NCI-H1436 (cell line): ENCODE measurements at places on chromosomes 6 and 20.

GRCh38 chr6:112927641-112928320 lies 580.7 kb downstream of the RFPL4B start:
- no peak for DNase-seq

DNA sequence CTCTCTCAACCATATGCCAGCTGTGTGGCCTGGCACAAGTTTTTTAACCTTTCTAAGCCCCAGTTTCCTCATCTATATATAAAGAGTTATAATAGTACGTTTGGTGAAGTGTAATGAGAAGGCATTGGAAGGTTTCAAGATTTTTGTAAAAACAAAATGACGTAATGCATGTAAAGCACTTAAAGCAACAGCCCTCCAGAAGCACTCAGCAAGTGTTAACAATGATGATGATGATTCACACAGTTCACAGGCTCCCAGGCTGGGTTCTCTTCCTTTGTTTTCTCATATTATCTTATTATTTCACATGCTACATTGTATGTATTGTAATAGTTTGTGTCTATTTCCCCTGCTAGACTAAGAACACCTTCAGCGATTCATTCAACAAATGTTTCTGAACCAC lies 6.2 kb downstream of the CEP250 start:
- peak; percentile 43 for DNase-seq

DNA sequence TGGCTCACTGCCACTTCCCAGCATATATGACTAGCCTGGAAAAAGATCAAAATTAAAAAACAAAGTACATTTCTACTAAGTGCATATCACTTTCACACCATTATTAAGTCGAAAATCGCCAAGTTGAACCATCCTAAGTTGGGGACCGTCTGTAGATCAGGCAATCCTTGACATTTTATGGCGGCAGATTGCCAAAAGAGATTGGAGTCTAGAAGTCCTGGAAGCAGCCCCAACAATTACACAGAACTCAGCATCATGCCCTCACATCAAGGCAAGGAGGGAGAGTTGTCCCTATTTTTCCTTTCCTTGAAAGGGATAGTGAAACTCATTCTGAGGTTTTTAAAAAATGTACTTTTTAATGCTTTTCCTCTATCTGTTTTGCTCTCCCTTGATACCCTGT lies 30.7 kb downstream of the SLC22A3 start:
- DNase-seq: no peak

DNA sequence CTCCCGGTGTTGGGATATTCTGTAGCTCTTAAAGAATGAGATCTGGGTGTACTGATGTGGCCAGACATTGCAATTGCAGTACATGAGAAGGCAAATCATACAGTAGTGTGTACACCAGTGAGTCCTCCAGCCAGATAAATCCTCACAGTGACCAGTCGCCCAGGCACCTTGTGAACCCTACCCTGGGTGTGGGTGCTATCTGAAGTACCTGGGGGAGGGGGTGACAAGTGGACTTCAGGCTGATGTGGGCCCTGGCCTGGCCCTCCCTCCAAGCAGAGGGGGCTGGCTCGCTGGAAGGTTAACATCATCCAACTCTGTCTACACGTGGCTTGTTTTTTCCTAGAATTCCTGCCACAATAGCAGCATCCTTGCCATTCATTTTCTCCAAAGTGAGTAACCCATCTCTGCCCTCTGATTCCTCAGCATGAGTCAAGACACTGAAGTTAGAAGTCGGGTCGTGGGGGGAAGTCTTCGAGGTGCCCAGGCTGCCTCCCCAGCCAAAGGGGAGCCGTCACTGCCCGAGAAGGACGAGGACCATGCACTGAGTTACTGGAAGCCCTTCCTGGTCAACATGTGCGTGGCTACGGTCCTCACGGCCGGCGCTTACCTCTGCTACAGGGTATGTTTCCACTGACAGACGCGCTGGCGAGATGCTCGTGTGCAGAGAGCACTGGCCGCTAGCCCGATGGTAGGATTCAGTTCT lies 70.8 kb downstream of the PTPN1 start:
- no peak for DNase-seq

DNA sequence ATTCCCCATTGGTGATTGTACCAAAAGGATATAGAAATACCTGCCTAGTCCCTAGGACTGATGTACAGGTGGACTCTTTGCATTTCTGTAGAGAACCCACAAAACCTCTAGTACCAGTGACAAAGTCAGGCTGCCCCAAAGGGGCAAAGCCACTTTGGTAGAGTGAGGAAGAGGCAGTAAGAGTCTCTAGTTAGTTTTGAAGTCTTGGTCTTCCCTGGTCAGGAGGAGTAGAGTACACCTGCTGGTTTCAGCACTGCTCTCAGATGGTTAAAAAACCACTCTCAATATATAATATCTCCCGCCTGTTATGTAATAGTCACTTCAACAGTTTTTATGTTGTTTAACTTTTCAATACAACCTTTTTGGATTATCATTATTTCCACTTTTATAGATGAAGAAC lies 344.9 kb downstream of the CDKAL1 start:
- no peak for DNase-seq

GRCh38 chr6:160198606-160199211 lies 59.9 kb downstream of the SLC22A2 start:
- DNase-seq: no peak

- DNase-seq: no peak
Observed at GRCh38 chr20:20461551-20461950, 93.6 kb downstream of the INSM1 start.

GRCh38 chr6:53112871-53113270 lies 35.8 kb downstream of the GCM1 start:
- DNase-seq: no peak

GRCh38 chr6:122652431-122652830 lies 42.2 kb downstream of the PKIB start:
- DNase-seq: no peak

- DNase-seq: no peak
Observed at GRCh38 chr20:15318682-15319081, 981.3 kb upstream of the FLRT3 start.

DNA sequence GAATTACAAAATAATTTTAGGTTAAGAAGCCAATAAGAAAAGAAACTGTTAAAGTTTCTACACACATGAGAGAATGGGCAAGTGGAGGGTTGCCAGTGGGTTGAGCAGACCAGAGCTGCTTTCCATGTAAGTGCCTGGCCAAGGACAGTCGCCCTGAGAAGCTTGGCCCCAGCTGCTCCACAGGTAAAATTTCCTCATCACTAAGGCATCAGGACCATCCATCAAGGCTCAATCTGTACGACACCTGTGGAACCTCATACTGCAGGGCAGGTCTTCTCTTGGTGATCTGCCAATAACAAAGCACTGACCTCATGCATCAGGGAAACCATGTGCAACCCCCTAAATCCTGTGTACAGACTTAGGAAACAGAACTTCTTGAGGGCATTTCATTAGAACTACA lies 115.4 kb downstream of the INSM1 start:
- no peak for DNase-seq

- no peak for DNase-seq
Observed at GRCh38 chr6:140567466-140567865, 1193.0 kb upstream of the CITED2 start.

- peak; percentile 41 for DNase-seq
Observed at GRCh38 chr20:25341716-25342680, 48.6 kb downstream of the ABHD12 start.

DNA sequence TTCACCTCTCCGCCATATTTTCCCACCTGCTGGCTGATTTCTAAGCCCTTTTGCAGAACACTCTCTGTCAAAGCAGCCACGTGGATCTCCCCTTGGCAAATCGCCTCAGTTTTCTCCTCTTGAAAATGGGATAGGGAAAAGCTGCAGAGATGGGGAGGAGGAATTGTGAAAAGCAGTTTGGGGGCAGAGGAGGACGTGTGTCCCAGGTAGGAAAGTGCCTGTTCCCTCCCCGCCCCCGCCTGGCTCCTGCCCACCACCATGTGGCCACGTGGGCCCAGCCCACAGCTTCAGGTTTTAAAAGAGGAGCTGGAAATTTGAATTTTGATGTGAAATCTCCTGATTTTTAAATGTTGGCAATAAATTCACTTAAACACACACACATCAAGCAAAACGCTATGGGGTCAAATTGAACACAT lies 3.6 kb upstream of the CEBPB start:
- DNase-seq: no peak

- no peak for DNase-seq
Observed at GRCh38 chr6:150304429-150304828, 64.4 kb upstream of the IYD start.

- DNase-seq: no peak
Observed at GRCh38 chr20:33575282-33575681, 85.4 kb downstream of the CBFA2T2 start.

- no peak for DNase-seq
Observed at GRCh38 chr6:37058084-37058586, 52.7 kb downstream of the FGD2 start.

DNA sequence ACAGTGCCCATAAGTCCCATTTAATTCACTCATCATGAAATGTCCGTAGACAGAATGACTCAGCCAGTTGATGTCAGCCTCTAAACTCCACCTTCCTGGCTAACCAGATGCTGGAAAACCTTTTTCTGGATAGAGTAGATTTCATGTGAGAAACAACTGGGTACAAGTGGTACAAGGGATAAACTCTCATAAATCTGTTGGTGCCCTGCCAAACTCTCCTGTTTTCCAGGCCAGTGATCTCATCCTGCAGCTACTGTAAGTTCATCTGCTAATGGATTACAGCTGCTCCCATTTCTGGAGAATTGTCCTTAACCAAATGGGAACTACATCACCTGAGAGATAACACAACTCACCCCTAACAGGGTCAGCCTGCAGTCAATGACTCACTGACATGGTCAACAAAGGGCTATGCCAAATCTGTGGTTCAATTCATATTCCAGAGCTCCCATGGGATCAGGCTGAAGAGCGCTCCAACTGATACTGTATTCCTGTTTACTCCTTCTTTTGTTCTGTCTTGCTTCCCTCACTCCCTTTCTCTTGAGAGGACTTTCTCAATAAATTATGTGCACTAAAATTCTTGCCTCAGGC lies 210.1 kb upstream of the HDDC2 start:
- no peak for DNase-seq

DNA sequence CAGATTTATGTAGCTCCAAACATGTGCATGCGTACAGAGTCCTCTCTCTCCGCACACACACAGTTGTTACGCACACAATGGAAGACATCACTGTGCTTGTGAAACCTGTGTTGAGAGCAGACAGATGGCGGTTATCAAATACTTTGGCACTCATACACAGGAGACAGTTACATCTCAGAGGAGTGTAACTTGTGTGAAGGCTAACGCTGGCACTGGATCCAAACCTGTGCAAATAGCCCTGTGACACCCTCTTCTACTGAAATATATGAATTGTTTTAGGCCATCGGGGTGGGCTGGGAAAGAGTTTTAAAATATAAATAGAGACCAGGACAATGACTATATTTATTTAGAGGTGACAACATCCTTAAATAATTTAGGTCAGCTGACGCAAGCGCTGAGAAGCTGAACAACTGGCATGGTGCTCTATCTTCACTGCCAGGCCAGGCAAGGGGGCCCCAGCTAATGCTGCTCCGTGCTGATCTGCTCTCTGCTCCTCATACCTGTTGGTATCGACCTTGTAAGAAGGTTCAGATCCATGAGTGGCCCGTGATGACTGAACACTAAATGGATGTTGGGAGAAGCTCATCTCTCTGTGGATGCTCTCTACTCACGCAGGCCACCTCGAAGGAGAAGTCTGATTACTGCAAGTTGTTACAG lies 69.4 kb downstream of the FOXC1 start:
- no peak for DNase-seq

DNA sequence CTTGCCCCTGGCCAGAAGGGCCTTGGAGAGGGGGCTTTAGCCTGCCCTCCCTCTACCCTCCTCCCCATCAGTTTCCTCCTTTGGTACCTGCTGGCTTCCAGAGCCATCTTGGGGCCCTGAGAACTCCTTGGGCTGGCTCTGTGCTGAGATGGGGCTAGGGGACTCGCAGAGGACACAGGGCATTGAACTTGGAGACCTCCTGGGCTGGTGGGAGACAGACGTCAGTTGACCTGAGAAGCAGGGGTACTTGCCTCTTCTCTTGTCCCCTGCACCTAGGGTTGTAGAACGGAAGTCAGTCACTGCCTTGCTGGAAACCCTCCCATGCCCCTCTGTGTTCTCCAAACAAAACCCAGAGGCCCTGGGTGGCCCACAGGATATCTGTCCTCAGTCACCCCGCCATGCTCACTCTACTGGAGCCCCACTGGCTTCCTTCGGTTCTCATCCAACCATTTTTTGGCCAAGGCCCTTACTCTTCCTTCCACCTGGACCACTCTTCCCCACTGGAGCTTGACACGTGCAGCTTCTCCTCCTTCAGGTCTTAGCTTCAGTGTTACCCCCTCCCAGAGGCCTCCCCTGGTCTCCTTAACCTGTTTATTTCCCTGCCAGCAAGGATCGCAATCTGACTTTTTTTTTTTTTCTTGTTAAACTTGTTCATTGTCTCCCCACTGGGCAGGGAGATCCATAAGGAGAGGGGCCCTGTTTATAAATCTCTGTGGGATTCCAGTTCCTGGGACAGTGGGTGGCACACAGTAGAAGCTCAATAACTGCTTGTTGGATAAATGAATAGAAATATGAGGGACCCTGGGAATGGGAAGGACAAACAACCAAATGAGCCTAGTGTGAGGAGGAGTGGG lies 971 bp downstream of the RBCK1 start:
- DNase-seq: no peak

GRCh38 chr6:78867370-78868040 lies at the start of gene IRAK1BP1:
TSS of gene IRAK1BP1 (plus strand) at chr6:78867551. CDS start at chr6:78867577, 26 bp downstream.
- peak; percentile 76 for DNase-seq

GRCh38 chr6:158053377-158054313 lies 72.0 kb downstream of the SYNJ2 start:
- DNase-seq: no peak

GRCh38 chr6:160461641-160462040 lies 113.5 kb downstream of the SLC22A3 start:
- no peak for DNase-seq

GRCh38 chr6:12262236-12263061 lies 27.7 kb upstream of the EDN1 start:
- DNase-seq: no peak

- DNase-seq: no peak
Observed at GRCh38 chr6:14396826-14397517, 279.4 kb downstream of the CD83 start.

DNA sequence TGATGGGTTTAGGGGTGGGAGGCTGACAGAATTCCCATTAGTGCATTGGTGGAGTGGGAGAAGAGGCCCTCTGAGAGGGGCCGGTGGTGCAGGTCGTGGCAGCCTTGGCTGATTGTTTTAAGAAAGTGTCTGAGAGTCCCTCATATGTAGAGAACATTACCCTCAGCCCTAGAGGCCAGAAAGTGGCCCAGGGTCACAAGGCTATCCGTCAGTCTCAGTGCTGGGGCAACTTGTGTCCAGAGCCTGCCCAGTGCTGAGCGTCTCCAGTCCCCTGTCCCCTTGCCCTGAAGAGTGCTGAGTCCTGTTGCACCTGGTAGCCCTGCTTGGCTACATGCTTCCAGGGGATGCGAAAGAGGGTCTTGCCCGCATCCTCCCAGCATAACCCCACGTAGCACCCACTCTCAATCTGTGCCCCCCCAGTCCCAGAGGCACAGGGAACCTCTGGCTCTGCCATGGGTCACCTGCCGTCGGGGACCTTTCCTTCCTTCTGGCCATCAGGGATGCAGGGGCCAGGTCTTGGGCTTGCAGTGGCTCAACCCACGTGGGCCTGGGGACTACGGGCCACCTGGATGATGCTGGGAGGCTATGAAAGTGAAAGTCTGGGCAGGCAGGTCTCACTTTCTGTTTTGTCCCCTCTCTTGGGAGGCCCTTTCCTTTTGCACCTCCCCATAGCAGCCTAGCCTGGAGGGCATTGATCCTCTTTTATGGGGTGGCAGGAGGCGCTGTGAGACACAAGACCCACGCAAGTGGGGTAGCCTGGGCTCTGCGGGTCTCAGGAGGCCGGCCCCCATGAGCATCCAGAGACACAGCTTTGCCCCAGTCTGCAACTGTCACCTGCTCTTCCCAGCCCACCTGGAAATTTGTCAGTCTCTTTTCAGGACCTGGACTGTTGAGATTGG lies 12.2 kb downstream of the DUSP15 start:
- no peak for DNase-seq

- DNase-seq: no peak
Observed at GRCh38 chr6:168711049-168711640, 270.2 kb downstream of the SMOC2 start.
